ENCODE measurements at places on chromosomes 1 and 21.

- DNase-seq: no peak
Observed at GRCh38 chr1:168287237-168287664, 6.6 kb downstream of the TBX19 start.

DNA sequence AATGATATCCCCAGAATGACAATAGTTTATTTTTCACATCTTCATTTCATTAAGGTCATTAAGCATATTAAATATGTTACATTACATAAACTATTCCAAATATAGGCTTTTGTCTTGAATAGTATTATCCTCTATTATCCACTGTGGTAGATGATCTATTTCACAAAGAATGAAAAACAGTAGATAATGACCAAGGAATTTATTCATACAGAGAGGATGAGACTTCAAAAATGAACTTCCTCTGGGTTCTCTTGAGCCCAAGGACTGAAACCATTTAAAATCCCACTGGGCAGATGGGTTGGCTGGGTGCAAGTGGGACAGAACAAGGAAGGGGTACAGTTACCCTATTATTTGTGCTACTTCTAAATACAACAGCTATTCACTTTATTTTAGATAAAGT is 33.0 kb downstream of the PTPN14 start:
- DNase-seq: no peak

- DNase-seq: no peak
Observed at GRCh38 chr1:187275985-187276575, 447.3 kb downstream of the PLA2G4A start.

GRCh38 chr1:8015036-8015808 is 10.9 kb downstream of the ERRFI1 start:
- DNase-seq: peak; percentile 54

GRCh38 chr1:37037690-37038089 is 3.4 kb upstream of the GRIK3 start:
- DNase-seq: no peak

GRCh38 chr1:38834221-38834782 is 25.3 kb downstream of the RRAGC start:
- no peak for DNase-seq

DNA sequence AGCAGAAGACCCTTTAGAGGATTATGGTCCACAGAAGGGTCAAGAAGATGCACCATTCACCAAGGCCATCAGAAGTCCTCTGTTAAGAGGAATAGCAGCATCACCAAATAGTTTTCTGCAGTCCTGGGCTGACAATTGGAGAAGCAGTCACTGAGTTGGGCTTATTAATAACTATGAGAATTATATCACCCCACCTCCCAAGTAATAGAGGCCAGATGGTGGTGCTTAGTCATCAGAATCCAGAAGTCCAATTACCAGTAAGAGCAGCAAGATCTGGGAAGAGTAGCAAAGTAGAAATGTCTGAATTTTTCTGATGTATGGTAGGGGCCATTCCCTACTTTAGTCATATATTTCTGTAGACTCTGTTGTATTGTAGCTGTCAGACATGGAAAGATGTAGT is 6.1 kb upstream of the PSMA5 start:
- no peak for DNase-seq

- peak; percentile 71 for DNase-seq
Observed at GRCh38 chr1:36285443-36286101, 20.6 kb upstream of the SH3D21 start.

- DNase-seq: no peak
Observed at GRCh38 chr21:37762606-37763005, 153.7 kb downstream of the KCNJ6 start.

- DNase-seq: no peak
Observed at GRCh38 chr1:193367863-193368262, 181.4 kb upstream of the B3GALT2 start.

DNA sequence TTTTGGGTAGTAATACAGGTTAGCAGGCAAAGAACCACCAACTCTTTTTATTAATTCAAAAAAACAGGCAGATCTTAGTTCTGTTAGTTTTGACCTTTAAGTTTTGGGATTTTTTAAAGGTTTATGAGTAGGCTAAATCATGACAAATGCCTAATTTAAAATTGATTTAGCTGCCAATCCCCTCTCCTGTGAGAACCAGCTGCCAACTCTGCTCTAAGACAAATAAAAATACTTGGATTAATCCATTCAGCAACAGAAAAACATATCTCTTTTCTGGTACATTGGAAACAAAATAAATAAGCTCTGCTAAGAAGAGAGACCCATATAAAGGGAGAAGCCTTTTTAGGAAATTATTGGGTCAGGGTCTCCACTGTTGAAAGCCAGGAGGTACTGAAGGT is 160.8 kb downstream of the NTMT2 start:
- DNase-seq: no peak

GRCh38 chr1:111592389-111593361 is 26.9 kb upstream of the RAP1A start:
- peak; percentile 71 for DNase-seq

All from GM10248 (cell line).